ENCODE measurements at places on chromosomes 11 and 22.
A peak's percentile ranks its signal among the peaks of the same experiment; 100 is the strongest.

GRCh38 chr11:32396991-32397390, 38.3 kb downstream of the WT1 start:
- DNase-seq, result no peak

GRCh38 chr11:122095681-122096262, 20.2 kb downstream of the BLID start:
- DNase-seq, result no peak

GRCh38 chr22:30858976-30859713, 109.4 kb downstream of the MORC2 start:
- DNase-seq, result peak; percentile 26

DNA sequence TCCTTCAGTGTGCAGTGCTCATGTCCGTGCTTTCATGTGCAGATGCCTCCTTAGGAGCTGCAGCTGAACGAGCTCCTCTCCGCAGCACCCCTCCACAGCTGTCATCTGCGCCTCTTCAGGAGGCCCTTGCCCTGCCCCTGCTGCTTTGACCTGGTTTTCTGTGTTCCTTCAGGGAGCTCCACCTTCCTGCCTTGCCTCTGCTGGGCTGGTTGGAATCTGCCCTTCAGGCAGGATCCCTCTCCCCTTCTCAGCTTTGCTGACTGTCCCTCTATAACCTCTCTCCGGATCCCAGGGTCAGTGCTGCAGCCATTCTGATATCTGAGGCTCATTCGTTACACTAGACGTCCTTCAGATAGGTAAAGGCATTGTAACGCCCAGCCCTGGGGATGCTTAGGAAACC, 67.9 kb downstream of the SCN3B start:
- no peak for DNase-seq

Data from H7 (cell line).